ENCODE measurements at places on chromosomes 4 and X. TPM values are rescaled to one million over a fixed set of nuclear protein-coding genes. Genes with fewer than 3 reads are reported as not detected.

The SPANXA2 gene
- not detected for total RNA-seq

The PPP2R2C gene
- total RNA-seq = 3.0 TPM

The SPATA4 gene
- 0.11 TPM for total RNA-seq

The ODAPH gene
- total RNA-seq = not detected

The RNF150 gene
- total RNA-seq = 41.3 TPM

The EPGN gene
- not detected for total RNA-seq

The TBC1D8B gene
- total RNA-seq = 44.0 TPM

The C4orf51 gene
- not detected for total RNA-seq

The EXOC1L gene
- total RNA-seq = not detected

The DOK7 gene
- total RNA-seq = 2.2 TPM

The TKTL2 gene
- total RNA-seq = 0.11 TPM

The VCX3A gene
- not detected for total RNA-seq

The ADAMTS3 gene
- 6.3 TPM for total RNA-seq

The TRIM61 gene
- 3.6 TPM for total RNA-seq

The UGT2A1 gene
- total RNA-seq = not detected

The ARL9 gene
- total RNA-seq = 0.32 TPM

The TSPAN7 gene
- 14.1 TPM for total RNA-seq

The RHOXF1 gene
- not detected for total RNA-seq

The RIPPLY1 gene
- total RNA-seq = not detected

The RBMX gene
- total RNA-seq = 234 TPM

The SFRP2 gene
- 119 TPM for total RNA-seq

The F8A3 gene
- total RNA-seq = 1.6 TPM

The MAGEA2B gene
- not detected for total RNA-seq

The SULT1E1 gene
- total RNA-seq = 153 TPM

The ASMT gene
- total RNA-seq = 0.32 TPM

The XAGE1B gene
- total RNA-seq = not detected

The PAGE2 gene
- not detected for total RNA-seq

The NPY1R gene
- 5.1 TPM for total RNA-seq

The FGFRL1 gene
- 5.7 TPM for total RNA-seq

The ARHGEF38 gene
- total RNA-seq = 0.69 TPM

The FOXR2 gene
- not detected for total RNA-seq

The HSFX4 gene
- total RNA-seq = not detected

The DRD5 gene
- 0.11 TPM for total RNA-seq

The ZDHHC15 gene
- 8.0 TPM for total RNA-seq

The BRCC3 gene
- 16.3 TPM for total RNA-seq

The IL2RG gene
- total RNA-seq = 1.2 TPM

The PGAM4 gene
- not detected for total RNA-seq

The PFKFB1 gene
- total RNA-seq = 0.16 TPM

The SMR3B gene
- total RNA-seq = not detected

The TDO2 gene
- 3.9 TPM for total RNA-seq

The NEXMIF gene
- 3.8 TPM for total RNA-seq

The SGCB gene
- 78.8 TPM for total RNA-seq

The NXF2 gene
- not detected for total RNA-seq

The XAGE2 gene
- total RNA-seq = not detected

The ETDA gene
- total RNA-seq = not detected

The GABRG1 gene
- total RNA-seq = 0.11 TPM

The TFDP3 gene
- total RNA-seq = not detected

The ARSD gene
- total RNA-seq = 35.4 TPM

The SULT1B1 gene
- total RNA-seq = 1.2 TPM

The IL2 gene
- total RNA-seq = not detected

The CD38 gene
- 2.0 TPM for total RNA-seq

The NHSL2 gene
- total RNA-seq = 14.4 TPM

The PAK3 gene
- total RNA-seq = 6.9 TPM
